ENCODE measurements at places on chromosomes 5 and 9.

GRCh38 chr5:2684606-2685005, 66.9 kb downstream of the IRX2 start:
- no peaks in the 10 kb centered on the region for H3K27me3 ChIP-seq
- DNase-seq = no peak
- H3K27ac ChIP-seq = no peak overlapping the region
- no peaks in the 10 kb centered on the region for H3K36me3 ChIP-seq

DNA sequence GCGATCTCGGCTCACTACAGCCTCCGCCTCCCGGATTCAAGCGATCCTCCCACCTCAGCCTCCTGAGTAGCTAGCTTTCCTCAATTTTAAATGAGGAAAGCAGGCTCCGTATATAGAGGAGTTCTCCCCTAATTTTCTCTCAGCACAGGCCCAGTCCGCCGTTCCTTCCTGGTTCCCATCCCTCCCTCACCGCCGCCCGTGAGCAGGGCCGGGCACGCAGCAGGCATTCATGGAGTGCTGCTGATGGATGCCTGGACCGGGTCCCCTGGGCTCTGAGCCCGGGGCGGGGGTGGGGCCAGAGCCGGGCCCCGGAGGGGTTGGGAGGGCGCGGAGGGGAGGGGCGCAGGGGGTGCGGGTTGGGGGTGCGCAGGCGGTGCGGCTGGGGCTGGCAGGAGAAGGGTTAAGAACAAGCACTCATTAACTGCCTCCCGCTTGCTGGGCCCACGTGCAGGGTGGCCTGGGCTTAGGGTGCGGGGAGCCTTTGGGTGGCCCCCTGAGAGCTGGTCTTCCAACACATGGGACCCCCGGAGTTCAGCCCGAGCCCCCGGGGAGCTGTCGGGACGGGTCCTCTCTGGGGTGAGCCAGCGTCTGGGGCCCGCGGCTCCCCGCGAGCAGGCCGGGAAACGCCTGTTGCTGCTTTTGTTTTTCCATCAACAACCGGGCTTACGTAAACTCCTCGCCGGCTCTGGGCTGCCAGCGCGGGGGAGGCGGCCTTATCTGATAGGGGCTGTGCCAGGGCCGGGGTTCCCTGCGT, 33.7 kb downstream of the LHX2 start:
- no peak for DNase-seq
- H3K36me3 ChIP-seq = no peaks in the 10 kb centered on the region
- peaks cover 50% of the 10 kb centered on the region for H3K27me3 ChIP-seq
- H3K27ac ChIP-seq = no peak overlapping the region
- peaks cover 7% of the 10 kb centered on the region for H3K4me1 ChIP-seq
- H3K4me3 ChIP-seq = peak overlapping the region; percentile 33

DNA sequence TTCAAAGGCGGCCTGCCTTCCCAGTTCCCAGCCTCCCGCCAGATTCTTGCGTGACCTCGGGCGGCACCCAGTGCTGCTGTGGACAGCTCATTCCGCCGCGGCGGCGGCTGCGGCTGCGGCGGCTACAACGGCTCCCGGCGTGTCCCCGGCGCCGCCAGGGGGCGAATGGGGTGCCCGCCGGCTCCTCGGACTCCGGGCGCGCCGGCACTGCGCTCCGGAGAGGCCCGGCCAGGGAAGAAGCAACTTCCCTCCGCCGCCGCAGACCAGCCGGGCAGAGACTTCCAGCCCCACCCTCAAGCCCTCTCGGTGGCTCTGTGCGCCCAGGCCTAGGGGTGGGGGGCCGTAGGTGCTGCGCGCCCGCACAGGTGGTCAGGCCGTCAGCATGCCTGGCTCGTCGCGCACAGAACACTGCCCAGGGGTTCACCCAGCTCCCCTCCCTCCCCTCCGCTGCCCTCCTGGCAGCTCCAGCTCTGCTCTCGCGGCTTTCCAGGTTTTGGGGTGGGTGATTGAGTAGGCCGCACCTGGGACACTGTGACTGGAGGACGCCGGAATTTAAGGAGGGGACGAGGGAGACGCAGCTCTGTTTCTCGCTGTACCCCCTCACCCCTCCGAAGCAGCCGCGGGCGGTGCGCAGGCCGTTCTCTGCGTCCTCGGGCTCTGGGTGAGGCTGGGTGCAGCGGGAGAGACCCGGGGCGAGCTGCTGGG, 20.2 kb downstream of the IGIP start:
- peak overlapping the region; percentile 50 for H3K4me3 ChIP-seq
- H3K4me1 ChIP-seq = no peaks in the 10 kb centered on the region
- H3K27ac ChIP-seq = no peak overlapping the region
- H3K27me3 ChIP-seq = peaks cover 10% of the 10 kb centered on the region
- no peaks in the 10 kb centered on the region for H3K36me3 ChIP-seq

- H3K27me3 ChIP-seq = peaks cover 7% of the 10 kb centered on the region
- H3K4me1 ChIP-seq = peaks cover under 1% of the 10 kb centered on the region
- no peak overlapping the region for H3K27ac ChIP-seq
- H3K4me3 ChIP-seq = no peak overlapping the region
- DNase-seq = no peak
Observed at GRCh38 chr9:94654165-94654894, 15.0 kb upstream of the FBP1 start.

- no peaks in the 10 kb centered on the region for H3K27me3 ChIP-seq
- no peaks in the 10 kb centered on the region for H3K36me3 ChIP-seq
- peak overlapping the region; percentile 7 for H3K27ac ChIP-seq
Observed at GRCh38 chr5:58239731-58240130, 220.2 kb downstream of the PLK2 start.

- H3K4me1 ChIP-seq = peaks cover 16% of the 10 kb centered on the region
- H3K27ac ChIP-seq = no peak overlapping the region
- H3K36me3 ChIP-seq = no peaks in the 10 kb centered on the region
- no peaks in the 10 kb centered on the region for H3K27me3 ChIP-seq
- H3K4me3 ChIP-seq = no peak overlapping the region
Observed at GRCh38 chr9:37281541-37281940, 141.0 kb upstream of the GRHPR start.

GRCh38 chr5:150319484-150319790, 16.7 kb upstream of the ARSI start:
- no peaks in the 10 kb centered on the region for H3K36me3 ChIP-seq
- H3K27ac ChIP-seq = peak overlapping the region; percentile 29
- DNase-seq = no peak
- peaks cover 42% of the 10 kb centered on the region for H3K4me1 ChIP-seq

- no peak for DNase-seq
- no peak overlapping the region for H3K4me3 ChIP-seq
- peaks cover 2% of the 10 kb centered on the region for H3K27me3 ChIP-seq
- H3K27ac ChIP-seq = no peak overlapping the region
- no peaks in the 10 kb centered on the region for H3K36me3 ChIP-seq
Observed at GRCh38 chr9:2289263-2289662, 274.1 kb downstream of the SMARCA2 start.

DNA sequence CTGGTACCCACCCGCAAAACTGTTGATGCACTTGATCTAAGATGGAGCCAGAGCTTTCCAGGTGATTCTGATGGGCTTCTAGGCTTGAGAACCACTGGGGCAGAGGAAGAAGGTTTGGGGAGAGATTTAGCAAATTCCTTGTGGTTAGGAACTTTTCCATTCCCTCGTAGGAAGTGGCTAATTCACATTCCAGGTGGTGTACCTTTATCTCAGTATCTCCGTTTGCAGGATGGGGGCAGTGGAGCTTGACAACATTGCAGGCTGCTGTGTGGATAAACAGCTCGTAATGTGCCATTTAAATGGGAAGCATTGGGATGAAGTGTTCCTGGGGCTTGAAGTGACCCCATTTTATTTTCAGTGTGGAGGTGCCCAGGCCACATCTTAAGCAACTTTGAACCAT, 172.9 kb upstream of the IL12B start:
- H3K36me3 ChIP-seq = no peaks in the 10 kb centered on the region
- no peak overlapping the region for H3K4me3 ChIP-seq
- no peak overlapping the region for H3K27ac ChIP-seq
- no peaks in the 10 kb centered on the region for H3K27me3 ChIP-seq
- peaks cover 6% of the 10 kb centered on the region for H3K4me1 ChIP-seq

DNA sequence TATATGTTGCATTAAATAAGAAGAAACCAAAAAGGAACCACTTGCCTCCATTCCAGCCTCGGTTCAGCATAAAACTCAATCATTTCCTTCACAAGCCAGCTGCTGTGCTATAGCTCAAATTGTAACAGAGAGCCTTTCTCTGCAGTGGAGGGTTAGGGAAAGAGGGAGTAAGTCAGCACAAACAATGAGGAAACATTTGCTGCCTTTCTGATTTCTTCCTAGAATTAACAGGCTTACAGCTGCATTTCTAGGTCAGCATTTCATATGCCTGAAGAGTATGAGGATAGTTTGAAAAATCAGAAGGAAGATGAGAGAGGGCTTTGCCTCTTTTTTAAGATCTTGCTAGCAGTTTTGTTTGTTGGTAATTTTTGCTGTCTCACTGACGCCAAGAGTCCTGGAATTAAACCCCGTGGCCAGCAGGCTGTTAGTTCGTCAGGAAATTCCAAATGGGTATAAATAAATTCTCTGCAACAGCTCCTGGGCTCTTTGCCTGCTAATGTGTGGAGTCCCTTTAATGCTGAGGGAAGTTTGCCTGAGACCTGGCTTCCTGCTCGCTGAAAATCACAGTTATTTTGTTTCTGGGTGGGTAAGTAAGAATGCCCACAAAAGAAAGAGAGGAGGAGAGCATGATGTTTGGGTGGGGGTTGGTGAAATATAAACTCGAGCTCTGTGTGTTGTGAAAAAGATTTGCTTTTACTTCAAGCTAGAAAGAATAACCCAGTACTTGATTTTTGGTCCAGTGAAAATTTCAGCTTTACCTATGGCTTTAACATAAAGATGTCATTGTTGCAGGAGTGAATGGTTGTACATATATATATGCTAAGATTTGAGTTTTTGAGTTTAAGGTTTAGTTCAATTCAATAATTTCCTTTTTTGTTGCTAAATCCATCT, 148.1 kb upstream of the DMRT1 start:
- peaks cover 50% of the 10 kb centered on the region for H3K4me1 ChIP-seq
- H3K27ac ChIP-seq = peak overlapping the region; percentile 93
- peak; percentile 89 for DNase-seq
- H3K4me3 ChIP-seq = peak overlapping the region; percentile 52
